ENCODE measurements at places on chromosomes 11 and 22.

GRCh38 chr11:45162916-45163879 is 16.8 kb downstream of the PRDM11 start:
- peaks cover 2% of the 10 kb centered on the region for H3K27me3 ChIP-seq
- H3K4me3 ChIP-seq = no peak overlapping the region
- H3K4me1 ChIP-seq = no peaks in the 10 kb centered on the region
- H3K36me3 ChIP-seq = peaks cover 6% of the 10 kb centered on the region
- no peak overlapping the region for H3K27ac ChIP-seq

DNA sequence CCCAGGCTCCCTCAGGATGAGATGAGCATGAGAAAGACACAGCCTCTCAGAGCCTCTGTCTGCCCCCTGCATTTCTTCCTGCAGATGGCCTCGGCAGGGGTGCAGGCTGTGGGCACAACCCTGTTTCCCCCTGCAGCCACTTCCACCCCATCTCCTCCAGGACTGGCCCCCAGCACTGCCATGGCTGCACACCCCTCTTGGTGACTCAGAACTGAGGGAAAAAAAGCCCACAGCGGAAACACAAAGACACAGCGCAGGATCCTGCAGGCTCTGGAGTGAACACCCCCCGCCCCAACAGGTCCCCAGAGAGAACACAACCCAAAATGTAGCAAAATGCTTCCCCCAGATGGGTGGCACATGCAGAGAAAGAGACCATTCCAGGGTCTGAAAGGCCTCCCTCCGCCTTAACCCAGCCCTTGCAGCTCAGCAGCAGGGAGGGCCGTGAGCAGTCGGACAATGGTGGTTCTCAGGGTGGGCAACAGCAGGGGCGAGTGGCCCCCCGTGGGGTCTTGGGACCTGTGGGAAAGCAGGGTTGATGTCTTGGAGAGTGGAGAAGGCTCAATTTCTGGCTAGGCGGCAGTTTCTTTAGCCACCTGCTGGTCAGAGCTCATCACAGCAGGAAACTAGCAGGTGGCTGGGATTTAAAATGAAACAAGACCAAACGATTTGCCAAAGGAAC is 8.0 kb downstream of the TUBGCP6 start:
- peaks cover 5% of the 10 kb centered on the region for H3K4me1 ChIP-seq
- no peak overlapping the region for H3K27ac ChIP-seq
- H3K36me3 ChIP-seq = peaks cover 26% of the 10 kb centered on the region
- H3K4me3 ChIP-seq = no peak overlapping the region
- no peak for DNase-seq

DNA sequence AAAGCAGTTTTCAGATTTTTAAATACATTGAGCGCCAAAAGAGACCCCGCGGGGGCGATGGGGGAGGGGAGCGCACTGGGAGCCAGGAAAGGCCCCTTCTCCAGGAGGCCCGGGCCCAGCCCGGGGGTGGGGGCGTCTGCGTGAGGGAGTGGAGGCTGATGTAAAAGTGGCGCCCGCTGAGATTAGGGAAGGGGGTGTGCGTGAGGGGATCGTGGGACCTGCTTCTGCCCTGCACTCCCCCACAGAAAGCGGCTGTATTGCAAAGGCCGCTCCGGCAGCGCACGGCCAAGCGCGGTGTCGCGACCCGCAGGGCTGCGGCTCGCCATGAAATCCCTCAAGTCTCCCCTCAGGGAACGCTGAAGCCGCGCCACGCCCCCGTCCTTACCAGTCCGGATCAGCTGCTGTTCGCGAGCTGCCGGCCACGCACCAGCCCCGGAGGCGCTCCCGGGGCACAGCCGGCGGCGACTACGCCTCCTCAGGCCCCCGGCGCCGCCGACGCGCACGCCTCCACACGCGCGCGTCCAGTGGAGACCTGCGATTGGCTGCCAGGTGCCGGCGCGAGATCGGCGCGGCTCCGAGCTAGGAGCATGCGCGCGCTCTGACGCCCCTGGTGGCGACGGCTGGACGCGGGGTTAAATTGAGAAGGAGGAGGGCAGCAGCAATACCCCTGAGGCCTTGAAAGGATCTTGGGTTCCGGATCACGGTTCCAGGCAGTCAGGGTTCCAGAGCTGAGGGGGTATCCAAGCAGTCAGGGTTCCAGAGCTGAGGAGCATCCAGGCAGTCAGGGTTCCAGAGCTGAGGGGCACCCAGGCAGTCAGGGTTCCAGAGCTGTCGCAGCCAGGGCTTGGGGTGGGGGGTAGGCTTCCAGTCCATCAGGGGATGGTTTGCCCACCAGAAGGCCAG is at the start of gene ZNF280B:
ZNF280B (minus strand) TSS at position 469 of the 903 bp plus-strand sequence. CDS start 19,344 bp downstream, outside the sequence.
- H3K36me3 ChIP-seq = peaks cover 17% of the 10 kb centered on the region
- H3K4me1 ChIP-seq = peaks cover 8% of the 10 kb centered on the region
- peak within 1 kb of the TSS; percentile 84 for H3K4me3 ChIP-seq
- peak; percentile 89 for DNase-seq
- no peaks in the 10 kb centered on the region for H3K27me3 ChIP-seq

GRCh38 chr11:72328366-72329224 is 84.6 kb upstream of the PHOX2A start:
- peaks cover 19% of the 10 kb centered on the region for H3K4me1 ChIP-seq
- H3K27ac ChIP-seq = no peak overlapping the region
- H3K36me3 ChIP-seq = peaks cover 3% of the 10 kb centered on the region
